ENCODE measurements at places on chromosomes 2 and 18.

- no peak for DNase-seq
Observed at GRCh38 chr2:85550486-85550885, 10.8 kb downstream of the GGCX start.

DNA sequence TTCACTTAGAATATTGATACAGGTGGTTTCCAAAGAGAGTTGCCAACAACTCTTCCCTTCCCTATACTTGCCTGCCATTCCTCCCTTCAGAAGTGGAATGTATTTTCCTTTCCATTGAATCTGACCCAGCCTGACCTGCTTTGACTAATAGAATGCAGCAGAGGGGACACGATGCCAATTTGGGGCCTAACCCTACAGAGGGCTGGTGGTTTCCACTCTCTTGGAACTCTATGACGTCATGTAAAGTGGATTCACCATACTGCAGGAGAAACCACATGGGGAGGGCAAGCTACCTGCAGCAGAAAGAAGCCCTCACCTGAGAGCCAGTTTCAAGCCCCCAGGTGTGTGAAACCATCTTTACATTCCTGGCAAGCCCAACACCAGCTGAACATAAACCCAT lies 98.9 kb upstream of the TRIB2 start:
- DNase-seq: no peak

DNA sequence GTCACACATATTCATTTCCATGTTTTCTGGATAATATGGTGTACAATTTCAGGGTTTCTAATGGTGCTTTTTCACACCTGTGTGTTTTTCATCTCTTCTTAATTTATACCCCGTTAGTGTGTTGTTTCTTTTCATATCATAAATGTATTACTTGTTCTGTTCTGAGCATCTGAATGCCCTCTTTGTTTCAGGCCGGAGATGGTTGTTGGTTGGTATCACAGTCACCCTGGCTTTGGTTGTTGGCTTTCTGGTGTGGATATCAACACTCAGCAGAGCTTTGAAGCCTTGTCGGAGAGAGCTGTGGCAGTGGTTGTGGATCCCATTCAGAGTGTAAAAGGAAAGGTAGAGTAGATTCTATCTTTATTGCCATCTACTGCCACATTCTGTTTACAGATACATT lies 45.1 kb upstream of the TBR1 start:
- no peak for DNase-seq

GRCh38 chr2:101773137-101773536 lies 75.6 kb downstream of the MAP4K4 start:
- DNase-seq: no peak

DNA sequence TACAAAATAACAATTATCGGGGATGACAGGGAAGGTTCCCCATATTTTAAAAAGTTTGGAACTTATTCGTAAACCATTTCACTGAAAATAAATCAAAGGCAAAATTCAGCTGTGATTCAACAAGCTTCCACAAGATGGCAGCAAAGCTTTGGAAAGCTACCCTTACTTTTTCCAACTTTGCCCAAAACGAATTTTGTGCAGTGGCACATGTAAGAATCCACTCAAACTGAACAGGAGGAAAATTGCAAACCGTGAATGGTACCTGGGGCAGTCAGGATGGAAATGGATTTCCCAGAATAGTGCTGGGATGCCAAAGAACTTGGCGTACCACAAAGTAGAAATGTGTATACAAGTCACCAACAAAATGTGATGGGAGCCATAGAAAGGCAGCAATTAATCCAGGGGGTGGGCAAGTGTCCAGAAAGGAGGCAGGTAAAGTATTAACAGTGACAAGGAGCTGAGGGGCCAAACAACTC lies 10.7 kb downstream of the RPL31 start:
- DNase-seq: no peak

GRCh38 chr2:224569654-224570053 lies 15.5 kb downstream of the CUL3 start:
- no peak for DNase-seq

- no peak for DNase-seq
Observed at GRCh38 chr2:71380665-71381064, 49.1 kb downstream of the ZNF638 start.

- DNase-seq: no peak
Observed at GRCh38 chr18:3495691-3496430, 45.9 kb downstream of the TGIF1 start.

GRCh38 chr2:140344838-140345237 lies 1564.6 kb upstream of the NXPH2 start:
- DNase-seq: no peak

DNA sequence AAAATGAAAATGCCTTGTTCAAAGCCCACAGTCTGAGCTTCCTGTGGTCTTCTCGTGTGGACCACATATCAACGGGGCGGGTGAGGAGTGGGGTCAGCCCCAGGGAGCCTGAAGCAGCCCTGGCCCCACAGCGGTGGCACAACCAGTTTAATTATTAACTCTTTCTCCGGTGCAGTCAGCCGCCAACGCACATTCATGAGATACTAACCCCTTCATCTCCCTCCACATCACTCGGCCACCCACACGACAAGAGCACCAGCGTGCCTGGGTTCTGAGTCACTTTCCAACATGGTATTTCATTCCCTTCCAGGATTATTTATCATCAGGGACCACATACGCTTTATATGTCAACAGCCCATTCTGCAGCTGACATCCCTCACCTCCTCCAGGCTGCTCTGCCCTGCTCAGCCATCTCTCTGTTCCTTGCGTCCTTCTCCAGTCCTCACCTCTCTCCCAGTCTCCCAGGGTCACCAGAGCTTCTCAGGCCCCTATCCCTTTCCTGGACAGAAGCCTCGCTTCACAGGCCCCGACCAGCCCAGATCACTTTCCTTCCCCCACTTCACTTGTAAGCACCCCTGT lies 48.0 kb upstream of the ID2 start:
- DNase-seq: no peak

- DNase-seq: no peak
Observed at GRCh38 chr18:36558234-36558633, 260.7 kb downstream of the FHOD3 start.

GRCh38 chr2:227510620-227510958 lies 38.6 kb downstream of the AGFG1 start:
- DNase-seq: no peak

DNA sequence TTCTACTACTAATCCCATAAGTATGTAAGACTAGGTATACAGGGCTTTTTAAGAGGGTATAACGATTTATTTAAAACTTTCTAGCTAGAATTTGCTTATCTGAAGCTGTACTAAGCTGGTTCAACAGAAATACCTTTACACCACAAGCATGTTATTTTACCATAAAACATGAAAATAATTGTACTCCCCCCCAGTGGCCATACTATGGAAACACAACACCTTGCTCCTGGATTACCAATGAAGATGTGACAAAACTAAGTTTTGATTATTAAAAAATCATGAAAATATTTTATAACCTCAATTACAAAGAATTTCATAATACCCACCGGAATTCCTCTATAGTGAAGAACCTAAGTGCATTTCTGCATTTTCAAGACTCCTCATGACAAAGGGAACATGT lies 27.3 kb downstream of the LPIN2 start:
- no peak for DNase-seq

DNA sequence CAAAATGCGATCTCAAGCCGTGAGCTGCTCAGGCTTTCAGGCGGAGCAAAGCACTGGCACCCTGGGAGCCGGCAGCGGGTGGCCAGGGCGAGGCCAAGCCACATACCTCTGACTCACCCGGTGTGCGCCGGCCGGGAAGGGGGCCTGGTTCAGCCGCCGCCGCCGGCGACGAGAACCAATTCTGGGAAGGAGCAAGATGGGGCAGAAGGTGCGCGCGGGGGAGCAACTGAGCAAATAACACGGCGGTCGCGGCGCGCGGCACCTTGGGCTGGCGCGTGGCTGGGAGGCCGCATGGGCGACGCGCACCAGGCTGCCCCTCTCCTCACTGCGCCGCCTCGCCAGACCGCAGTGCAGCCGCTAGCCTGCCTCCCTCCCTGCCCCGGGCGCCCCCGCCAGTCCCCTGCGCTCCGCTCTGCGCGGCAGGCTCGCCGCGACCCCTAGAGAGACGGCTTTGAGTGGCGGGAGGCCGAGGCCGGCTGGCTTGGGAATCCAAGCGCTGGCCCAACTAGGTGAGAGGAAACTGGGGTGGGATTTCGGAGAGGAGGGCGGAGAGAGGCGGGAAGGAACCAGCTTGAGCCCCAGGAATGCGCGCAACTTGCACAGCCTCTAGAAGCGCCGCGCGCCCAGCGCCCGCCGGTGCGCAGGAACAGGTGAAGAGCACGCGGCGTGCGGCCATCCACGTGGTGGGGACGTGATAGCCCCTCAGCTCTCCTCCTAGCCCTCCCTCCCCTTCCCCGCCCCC lies 3.2 kb downstream of the NRP2 start:
- DNase-seq: no peak

- no peak for DNase-seq
Observed at GRCh38 chr18:54043484-54044251, 180.8 kb downstream of the MBD2 start.

DNA sequence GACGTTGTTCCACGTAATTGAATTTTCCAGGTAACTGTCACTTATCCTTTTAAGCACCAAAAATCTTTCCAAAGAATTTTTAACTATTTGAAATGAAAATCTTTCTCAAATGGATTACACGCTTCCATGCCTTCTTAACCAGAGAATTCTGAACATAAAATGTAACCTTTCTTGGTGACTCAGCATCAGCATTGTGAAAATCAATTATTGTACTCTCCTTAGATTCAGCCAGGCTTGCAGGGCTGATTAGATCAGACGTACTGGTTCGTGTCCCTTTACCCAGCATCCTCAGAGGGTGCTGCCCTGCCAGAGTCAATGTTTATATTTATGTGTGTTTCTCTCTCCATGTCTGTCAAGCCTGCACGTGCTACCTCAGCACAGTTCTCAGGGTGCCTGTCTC lies 623.9 kb downstream of the CNTNAP5 start:
- no peak for DNase-seq

GRCh38 chr2:39464864-39465263 lies 27.8 kb upstream of the MAP4K3 start:
- DNase-seq: no peak

DNA sequence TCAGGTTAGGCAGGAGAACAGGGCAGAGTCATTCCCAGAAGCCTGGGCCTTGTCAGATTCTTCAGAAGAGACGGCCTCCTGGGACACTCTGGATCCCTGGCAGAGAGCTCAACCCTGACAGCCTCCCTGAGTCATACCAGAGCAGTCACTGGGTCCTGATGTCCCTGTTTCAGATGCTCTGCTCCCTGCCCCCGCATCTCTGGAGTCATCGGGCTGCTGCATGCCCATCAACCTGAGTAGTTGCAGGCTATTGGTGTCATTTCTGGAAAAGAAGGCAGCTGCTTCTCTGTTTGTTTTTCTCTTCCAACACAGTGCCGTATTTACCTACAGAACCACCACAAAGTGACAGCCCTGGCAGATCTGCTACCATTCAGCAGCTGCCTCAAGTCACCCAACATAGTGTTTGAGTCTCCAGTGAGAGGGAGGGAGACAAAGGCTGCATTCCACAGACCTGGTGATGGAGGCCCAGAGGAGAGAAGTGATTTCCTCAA lies 145.1 kb downstream of the B3GNT2 start:
- no peak for DNase-seq

DNA sequence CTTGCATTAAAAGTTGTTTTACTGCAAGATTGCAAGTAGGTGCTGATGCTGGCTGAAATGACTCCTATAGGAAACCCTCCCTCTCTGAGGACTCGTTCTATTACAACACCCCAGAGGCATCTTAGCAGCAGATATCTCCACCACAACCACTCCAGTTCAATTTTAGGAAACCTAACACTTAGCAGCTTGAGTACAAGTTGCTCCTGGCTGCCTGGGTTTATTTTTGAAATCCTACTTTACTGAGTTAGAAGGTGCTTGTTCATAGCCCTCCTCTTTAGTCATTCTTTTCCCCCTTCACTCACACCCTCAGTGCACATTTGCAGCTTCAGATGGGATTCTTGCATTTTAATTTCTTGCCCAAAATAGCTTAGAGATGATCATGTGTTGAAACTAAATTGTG lies 111.5 kb downstream of the MTCL1 start:
- no peak for DNase-seq

DNA sequence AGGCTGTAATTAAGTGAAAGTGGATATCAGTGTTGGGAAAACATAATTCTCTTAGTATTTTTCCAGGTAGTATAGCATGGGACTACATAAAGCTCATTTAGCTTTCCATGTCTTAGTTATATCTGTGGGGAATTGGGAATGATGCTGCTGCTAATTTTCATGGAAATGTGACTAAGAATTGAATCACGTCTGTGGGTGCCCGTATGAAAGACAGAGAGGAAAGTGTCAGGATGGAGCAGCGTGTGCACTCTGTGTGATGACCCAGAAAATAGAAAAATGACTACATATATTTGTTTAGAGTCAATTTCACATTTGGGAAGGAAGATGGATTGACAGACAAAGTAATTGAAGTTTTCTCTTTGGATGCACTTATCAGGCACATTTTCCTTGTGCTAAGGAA lies 212.1 kb downstream of the PTPRM start:
- DNase-seq: no peak

DNA sequence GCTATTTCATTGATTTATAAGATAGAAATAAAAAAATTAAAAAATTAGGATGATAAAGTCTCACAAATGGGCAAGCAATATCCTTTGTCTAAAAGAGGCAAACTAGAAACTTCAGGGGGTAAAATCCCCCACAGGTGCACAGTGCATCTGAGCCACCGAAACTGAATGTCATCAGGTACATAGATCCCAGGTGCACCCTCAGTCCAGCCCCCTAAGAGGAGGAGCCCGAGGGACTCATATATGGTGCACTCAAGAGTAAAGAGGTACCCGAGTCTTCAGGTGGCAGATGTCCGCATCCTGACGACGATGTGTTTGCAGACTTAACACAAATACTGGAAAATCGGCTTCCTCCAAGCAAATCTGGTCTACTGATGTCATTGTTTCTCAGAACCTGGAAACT lies 11.3 kb downstream of the QPCT start:
- DNase-seq: no peak

GRCh38 chr18:29449424-29449823 lies 1272.5 kb upstream of the CDH2 start:
- no peak for DNase-seq

DNA sequence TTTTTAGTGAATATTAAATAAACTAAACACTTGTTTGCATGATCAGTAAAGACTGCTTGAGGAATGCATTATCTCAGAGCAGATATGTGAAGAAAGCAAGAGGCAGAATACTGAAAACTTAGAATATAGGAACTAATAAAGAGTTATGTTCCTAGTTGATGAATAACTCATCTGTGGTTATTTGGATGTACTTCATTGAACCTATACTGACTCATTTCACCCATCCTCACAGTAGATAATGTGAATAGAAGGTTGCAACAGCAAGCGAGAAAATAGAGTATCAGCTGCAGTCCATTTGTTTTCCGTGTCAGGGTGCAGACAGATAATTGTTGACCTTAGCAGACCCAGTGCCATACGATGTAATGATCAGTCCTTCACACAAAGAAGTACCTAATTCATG lies 945.7 kb upstream of the LRRTM1 start:
- DNase-seq: no peak

- no peak for DNase-seq
Observed at GRCh38 chr2:47899915-47900816, 6.1 kb downstream of the FBXO11 start.

- no peak for DNase-seq
Observed at GRCh38 chr18:62446511-62446910, 76.3 kb upstream of the ZCCHC2 start.

- DNase-seq: no peak
Observed at GRCh38 chr2:207405150-207405549, 124.6 kb upstream of the CREB1 start.

- no peak for DNase-seq
Observed at GRCh38 chr18:76806301-76806700, 16.1 kb upstream of the ZNF236 start.

GRCh38 chr2:8694737-8695136 lies 12.9 kb downstream of the ID2 start:
- DNase-seq: no peak

Measured in activated T-helper 1 cell treated with Interleukin-2 at 50 U/mL for 16 hours (primary cell).